ENCODE measurements at places on chromosomes 16 and 17. TPM values are rescaled to one million over a fixed set of nuclear protein-coding genes. Genes with fewer than 3 reads are reported as not detected.

- DNase-seq: no peak
These were observed 216.0 kb downstream of the C16orf78 start for GRCh38 chr16:49589544-49590031.

DNA sequence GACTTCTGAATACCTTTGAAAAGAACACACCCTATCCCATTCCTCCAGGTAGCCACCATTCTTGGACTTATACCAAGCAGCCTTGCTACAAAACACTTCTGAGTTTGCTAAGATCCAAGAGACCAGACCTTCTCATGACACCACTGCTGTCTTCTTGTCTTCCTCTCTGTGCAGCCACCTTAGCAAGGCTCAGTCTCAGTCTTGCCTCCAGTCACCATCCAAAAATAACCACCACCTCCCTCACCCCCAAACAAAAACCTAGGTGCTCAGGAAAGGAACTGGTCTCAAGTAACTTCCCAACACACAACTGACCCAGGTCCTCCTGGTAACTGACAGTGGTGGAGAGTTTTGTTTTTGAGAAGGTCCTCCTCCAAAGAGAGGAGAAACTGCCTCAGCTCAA, 90.9 kb upstream of the CORO6 start:
- no peak for DNase-seq

DNA sequence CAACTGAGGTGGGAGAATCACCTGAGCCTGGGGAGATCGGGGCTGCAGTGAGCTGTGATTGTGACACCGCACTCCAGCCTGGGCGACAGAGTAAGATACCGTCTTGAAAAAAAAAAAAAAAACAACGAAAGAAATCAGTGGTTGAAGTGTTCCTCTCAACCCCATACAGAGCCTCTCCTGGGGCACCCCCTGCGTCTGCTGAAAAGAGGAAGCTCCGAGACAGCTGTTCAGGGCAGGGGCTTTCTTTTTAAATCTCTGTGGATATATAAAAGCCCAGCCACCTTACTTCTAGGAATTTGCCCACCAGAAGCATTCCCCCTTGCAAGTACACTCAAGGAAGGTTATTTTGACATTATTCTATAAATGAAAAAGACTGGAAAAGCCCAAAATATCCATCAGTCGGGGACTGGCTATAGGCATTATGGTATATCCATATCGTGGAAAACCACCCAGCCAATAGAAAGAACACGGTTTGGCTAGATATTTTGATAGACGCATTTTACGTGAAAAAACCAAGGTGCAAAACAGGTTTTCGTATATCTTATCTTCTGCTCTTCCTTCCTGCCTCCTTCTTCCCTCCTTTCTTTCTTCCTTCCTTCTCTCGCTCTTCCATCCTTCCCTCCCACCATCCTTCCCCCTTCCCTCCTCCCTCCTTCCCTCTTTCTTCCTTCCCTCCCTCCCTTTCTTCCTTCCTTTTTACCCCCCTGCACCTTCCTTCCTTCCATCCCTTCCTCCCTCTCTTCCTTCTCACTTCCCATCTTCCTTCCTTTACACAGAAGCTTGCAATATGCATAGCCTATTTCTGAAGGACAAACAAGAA, 9.2 kb upstream of the CCL22 start:
- no peak for DNase-seq

The FAM117A gene
- total RNA-seq: 11.8 TPM

DNA sequence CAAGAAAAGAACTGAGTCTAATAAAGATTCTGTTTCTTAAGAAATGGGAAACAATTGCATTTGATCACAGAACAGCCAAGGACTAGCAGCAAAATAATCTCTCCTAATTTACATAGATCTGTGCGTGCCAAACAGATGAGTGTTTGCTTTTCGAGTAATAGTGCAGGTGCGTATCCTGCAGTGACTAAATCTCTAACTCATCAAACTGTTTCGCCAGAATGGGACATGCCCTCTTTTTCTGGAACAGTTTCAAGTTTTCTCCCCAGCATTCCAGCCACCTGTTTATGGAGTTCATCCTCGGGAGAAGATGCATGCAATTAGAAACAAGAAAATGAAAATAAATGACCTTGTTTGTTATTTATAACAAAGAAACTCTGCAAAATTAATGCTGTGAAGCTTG, 5.7 kb upstream of the TOX3 start:
- no peak for DNase-seq

GRCh38 chr16:68834550-68834949, 8.8 kb upstream of the TANGO6 start:
- DNase-seq: no peak

Measured in upper lobe of right lung (tissue), 1 donor.